ENCODE measurements at places on chromosomes 1 and 21.

GRCh38 chr1:65176591-65176990 is 28.6 kb downstream of the AK4 start:
- no peak for DNase-seq

DNA sequence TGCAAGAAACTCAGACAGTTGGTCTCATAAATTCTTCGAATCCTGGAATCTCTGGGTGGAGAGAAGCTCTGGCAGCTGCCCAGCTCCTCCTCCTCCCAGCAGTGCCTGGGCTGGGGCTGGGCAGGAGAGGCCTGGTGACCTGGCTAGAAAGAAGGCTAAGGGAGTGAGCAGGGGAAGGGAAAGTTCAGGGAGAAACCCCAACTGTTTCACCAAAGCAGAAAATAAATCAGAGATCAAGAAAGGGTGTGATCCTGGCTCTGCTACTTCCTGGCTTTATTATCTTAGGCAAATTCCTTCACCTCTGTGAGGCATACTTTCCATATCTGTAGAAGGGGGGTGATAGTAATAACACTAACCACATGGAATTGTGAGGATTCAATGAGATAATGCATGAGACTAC is 8.8 kb upstream of the COL16A1 start:
- no peak for DNase-seq

GRCh38 chr1:171883849-171884248 is 42.6 kb downstream of the DNM3 start:
- no peak for DNase-seq

- DNase-seq: no peak
Observed at GRCh38 chr1:204418174-204419063, 6.8 kb upstream of the PPP1R15B start.

GRCh38 chr1:72521659-72522058 is 239.3 kb upstream of the NEGR1 start:
- peak; percentile 19 for DNase-seq

- no peak for DNase-seq
Observed at GRCh38 chr1:156776942-156777341, 9.6 kb downstream of the PRCC start.

GRCh38 chr1:20216574-20216973 is 30.3 kb upstream of the PLA2G2C start:
- peak; percentile 30 for DNase-seq

All from NCI-H1417 (cell line).